MM.1S (cell line): ENCODE measurements at places on chromosomes 4 and X.
A peak's percentile ranks its signal among the peaks of the same experiment; 100 is the strongest.

GRCh38 chr4:84455697-84456096, 43.4 kb downstream of the NKX6-1 start:
- DNase-seq, result no peak

- DNase-seq, result no peak
These were observed 56.9 kb downstream of the CPLX1 start for GRCh38 chr4:768995-769394.

GRCh38 chr4:600850-601515, 24.4 kb upstream of the PDE6B start:
- DNase-seq, result no peak

DNA sequence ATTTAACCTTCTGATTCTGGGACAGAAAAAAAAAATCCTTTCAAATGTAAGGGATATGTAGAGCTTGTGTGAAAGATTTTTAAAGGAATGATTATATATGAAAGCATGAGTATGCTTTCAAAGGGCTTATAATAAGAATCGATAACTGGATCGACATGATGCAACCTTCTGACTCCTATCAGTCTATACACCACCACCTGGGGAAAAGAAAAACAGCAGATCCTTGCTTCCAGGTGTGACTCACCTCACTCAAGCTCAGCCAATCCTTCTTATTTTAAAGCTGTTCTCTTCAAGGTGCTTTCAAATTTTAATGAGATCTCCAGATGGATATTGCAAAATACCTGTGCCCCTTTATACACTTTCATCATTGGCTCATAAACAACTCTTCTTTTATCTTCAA, 102.1 kb upstream of the EDNRA start:
- no peak for DNase-seq

DNA sequence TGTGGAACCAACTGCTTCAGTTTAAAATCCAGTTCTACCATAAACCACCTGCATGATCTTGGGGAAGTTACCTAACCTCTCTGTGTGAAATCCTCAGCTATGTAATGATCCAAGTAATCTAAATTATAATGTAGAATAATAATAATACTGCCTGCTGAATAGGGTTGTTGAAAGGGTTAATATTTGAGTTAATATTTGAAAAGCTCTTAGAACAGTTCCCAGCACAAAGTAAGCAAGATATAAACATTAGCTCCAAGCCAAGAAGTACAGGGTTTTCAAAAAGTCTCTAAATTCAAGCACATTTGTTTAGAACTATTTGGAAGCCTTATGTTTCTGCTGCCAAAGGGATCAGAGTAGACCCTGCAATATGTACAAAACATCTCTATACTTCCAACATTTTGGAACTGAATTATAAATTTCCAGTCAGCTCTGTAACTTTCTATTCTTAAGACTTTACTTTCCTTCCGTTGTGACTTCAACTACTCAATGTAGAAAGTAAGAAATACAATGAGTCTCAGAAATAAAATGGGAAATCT, 76.7 kb upstream of the FAM9C start:
- no peak for DNase-seq

DNA sequence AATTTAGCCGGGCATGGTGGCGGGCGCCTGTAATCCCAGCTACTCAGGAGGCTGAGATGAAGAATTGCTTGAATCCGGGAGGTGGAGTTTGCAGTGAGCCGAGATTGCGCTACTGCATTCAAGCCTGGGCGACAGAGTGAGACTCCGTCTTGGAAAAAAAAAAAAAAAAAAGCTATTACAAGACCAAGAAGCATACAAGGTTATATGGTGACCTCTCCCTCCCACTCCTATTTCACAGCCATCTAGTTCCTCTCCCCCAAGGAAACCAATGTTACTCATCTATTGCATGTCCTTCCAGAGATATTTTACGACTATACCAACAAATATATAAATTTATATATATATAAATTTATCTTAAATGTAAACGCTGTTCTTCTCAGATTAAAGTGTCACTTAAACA, 3.2 kb downstream of the SLC9A7 start:
- no peak for DNase-seq

- DNase-seq, result no peak
These were observed 14.1 kb downstream of the GABRA4 start for GRCh38 chr4:46979283-46979682.

DNA sequence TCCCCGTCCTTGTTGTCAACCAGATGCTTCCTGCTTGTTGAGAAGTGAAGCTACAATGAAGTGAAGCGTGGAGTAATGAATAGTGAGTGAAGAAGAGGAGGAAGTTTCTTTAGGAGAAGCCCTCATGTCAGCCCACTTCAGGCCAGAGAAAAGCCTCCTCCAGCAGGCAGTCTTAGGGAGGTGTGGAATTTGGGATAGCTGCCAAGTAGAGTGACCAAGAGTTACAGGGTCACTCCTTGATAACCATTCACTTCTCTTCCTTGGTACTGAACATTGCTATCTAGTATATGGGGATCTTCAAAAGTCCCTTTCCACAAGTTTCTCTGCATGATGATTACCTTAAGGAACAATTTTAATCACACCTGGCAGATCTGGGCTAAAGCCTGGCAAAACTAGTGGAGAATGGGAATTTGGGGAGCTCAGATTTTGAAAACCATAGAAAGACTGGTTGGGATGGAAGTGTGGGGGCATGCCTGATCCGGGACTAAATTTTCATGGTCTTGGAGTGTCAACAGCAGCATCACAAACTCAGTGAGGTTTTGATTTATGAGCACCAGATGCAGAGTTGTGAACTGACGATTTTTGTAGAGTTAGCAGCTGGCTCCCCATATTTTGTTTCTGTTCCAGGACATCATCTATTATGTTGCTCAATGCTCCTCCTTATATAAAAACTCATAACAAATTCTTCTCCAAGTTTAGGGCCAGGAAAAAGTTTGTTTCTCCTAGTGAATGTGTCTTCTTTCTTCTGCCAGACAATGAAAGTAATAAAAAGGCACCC, 53.1 kb downstream of the IGSF1 start:
- DNase-seq, result no peak

DNA sequence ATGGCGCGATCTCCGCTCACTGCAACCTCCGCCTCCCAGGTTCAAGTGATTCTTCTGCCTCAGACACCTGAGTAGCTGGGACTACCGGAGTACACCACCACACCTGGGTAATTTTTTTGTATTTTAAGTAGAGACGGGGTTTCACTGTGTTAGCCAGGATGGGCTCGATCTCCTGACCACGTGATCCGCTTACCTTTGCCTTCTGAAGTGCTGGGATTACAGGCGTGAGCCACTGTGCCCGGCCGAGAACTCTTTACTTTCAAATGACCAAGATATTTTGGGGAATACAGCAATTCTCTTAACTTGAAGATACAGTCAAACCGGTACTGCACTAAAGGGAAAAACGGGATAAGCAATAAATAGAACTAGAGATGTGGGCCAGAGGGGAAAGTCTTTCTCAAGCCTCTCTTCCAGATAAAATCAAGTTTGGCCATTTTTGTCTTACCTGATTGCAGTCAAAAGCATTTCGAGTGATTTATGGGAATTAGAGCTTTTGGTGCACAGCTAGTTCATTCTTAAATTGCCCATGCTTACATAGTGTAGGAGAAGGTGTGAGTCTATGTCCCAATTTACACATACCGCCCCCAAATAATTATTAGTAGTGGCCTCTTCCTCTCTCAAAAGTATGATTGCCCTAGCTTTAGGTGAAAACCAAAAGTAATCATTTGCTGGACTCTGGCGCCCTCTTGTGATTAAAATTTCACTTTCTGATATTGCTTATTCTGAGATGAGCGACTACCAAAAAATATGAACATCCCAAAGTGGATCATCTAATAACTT, 53.2 kb upstream of the ABCG2 start:
- peak; percentile 70 for DNase-seq
